Small intestine (tissue), 16 donors: ENCODE measurements at places on chromosomes 5 and 9. TPM values are rescaled to one million over a fixed set of nuclear protein-coding genes. Genes with fewer than 3 reads are reported as not detected.

DNA sequence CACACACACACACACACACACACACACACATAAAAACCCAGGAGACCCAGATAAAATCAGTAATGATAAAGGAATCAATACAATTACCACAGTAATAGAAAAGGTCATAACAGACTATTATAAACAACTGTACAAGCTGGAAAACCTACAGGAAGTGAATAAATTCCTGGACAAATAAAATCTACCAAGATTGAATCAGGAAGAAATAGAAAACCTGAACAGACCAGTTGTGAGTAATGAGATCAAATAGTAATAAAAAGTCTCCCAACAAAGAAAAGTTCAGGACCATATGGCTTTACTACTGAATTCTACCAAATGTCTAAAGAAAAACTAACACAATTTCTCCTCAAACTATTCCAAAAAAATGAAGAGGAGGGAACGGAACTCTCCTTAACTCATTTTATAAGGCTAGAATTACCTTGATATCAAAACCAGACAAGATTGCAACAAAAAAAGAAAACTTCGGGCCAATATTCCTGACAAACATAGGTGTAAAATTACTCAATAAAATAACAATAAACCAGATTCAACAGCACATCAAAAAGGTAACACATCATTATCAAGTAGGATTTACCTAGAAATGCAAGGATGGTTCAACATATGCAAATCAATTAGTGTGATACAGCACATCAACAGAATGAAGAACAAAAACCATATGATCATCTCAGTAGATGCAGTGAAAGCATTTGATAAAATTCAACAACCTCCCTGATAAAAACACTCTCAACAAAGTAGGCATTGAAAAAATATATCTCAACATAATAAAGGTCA, 325.2 kb upstream of the POU5F2 start:
- DNase-seq: no peak

- DNase-seq: peak; percentile 51
Measured at GRCh38 chr5:59126708-59127573, 544.1 kb downstream of the RAB3C start.

DNA sequence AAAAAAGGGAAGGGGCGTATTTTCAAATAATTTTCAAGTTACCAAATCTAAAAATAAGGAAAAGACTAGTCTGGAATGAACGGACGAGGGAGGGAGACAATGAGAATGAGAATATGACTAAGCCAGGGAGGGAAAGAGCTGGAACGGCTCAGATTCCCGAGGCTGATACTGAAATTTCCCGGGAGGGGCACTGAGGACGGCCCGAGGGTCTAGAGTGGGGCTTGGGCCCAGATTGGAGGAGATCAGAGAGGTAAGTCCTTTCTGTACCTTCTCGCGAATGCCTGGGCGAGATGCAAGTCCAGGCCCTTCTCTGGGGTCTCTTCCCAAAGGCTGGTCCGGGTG, 3.4 kb upstream of the CCIN start:
- DNase-seq: no peak

NR3C1 gene
- polyA plus RNA-seq: 32.2 TPM

GRCh38 chr5:42948961-42949347, 91.2 kb downstream of the ANXA2R start:
- DNase-seq: no peak

SLC1A3 gene
- 4.8 TPM for polyA plus RNA-seq

UBE2B gene
- 107 TPM for polyA plus RNA-seq

- DNase-seq: no peak
Measured at GRCh38 chr5:137616046-137616445, 116.9 kb upstream of the SPOCK1 start.

- no peak for DNase-seq
Measured at GRCh38 chr9:132224645-132225044, 62.8 kb downstream of the NTNG2 start.

PCAT7 gene
- polyA plus RNA-seq: 0.54 TPM

GRCh38 chr5:112174959-112175594, 244.0 kb downstream of the EPB41L4A start:
- DNase-seq: peak; percentile 56

GRCh38 chr5:32261198-32261597, 51.5 kb downstream of the MTMR12 start:
- no peak for DNase-seq

- DNase-seq: peak; percentile 15
Measured at GRCh38 chr5:34499001-34499734, 157.0 kb upstream of the RAI14 start.

DNA sequence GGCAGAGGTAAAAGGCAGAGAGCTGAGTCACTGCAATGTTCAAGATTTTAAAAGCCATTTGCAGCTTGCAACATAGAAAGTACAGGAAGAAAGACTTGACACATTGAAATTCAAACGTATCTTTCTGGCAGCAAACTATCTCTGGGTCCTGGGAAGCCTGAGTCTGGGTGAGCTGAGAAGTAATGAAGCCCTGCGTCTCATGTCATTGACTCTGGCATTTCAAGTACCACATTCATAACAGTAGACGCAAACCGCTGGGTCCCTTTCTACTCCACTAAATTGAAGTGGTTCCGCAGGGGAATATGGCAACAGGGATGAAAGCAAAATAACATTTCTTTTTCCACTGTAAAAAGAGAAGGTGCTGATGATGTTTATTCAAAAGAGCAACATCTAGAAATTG, 694.3 kb downstream of the BRINP1 start:
- no peak for DNase-seq

DNA sequence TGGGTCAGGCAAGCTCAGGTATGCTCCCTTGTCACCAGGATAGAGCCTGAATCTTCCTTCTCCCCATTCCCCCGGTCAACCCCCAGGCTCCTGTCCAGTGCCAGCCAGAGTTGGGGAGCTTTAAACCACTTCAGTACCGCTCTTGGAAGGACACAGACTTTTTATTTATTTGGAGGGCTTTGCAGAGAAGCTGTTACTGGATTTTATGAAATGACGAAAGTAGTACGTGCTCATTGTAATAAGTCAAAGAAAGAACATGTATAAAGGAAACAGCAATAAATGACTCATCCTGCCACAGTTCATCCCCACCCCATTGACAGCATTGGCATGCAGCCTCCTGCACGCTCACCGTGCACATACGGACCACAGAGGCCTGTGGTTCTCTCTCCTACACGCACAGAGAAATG, 230.3 kb downstream of the AUH start:
- DNase-seq: peak; percentile 80

GRCh38 chr5:39195198-39195826, 24.1 kb downstream of the FYB1 start:
- no peak for DNase-seq

SLIT3 gene
- 5.5 TPM for polyA plus RNA-seq

CA9 gene
- polyA plus RNA-seq: 4.3 TPM

KLF9 gene
- 16.8 TPM for polyA plus RNA-seq

PCDHB11 gene
- not detected for polyA plus RNA-seq

GRCh38 chr9:116543731-116544400, 143.2 kb upstream of the TRIM32 start:
- DNase-seq: no peak

GRCh38 chr5:7047511-7048261, 334.5 kb downstream of the TENT4A start:
- peak; percentile 20 for DNase-seq

COL15A1 gene
- polyA plus RNA-seq: 0.81 TPM

BHMT gene
- polyA plus RNA-seq: 2.5 TPM

QRFP gene
- 0.37 TPM for polyA plus RNA-seq

RNF180 gene
- polyA plus RNA-seq: 0.27 TPM

DNA sequence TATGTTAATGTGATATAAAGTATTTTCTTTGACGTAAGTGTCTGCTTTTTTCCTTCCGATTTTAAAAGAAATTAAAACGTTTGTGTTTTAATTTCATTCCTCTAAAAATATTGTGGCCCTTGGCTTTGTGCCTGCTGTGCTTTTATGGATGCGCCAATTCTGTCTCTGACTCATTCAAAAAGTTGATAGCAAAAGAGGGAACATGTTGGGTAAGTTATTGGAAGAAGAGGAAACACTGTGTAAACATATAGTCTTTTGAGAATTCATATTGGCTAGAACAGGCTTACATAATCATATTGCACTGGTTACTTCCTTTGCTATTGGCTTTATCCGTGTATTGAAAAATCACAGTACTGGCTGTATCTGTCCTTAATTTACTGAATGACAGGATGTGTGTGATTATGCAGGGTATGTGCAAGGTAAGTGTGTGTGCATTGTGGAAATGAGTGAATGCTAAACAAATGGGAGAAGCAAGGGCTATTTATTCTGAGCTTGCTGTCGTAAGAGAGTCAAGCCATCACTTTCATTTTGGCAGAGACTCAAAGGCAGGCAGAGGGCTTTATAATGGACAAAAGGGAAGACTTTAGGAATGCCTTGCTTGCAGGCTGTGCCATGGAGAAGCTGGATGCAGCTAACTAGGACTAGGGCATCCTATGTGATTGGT, 67.8 kb downstream of the SGCD start:
- no peak for DNase-seq

SARDH gene
- 2.6 TPM for polyA plus RNA-seq

GRCh38 chr9:30661925-30662324, 1722.5 kb upstream of the ACO1 start:
- DNase-seq: no peak

CCDC171 gene
- 2.1 TPM for polyA plus RNA-seq

GRCh38 chr9:77847059-77847499, 184.5 kb downstream of the GNAQ start:
- no peak for DNase-seq

- peak; percentile 7 for DNase-seq
Measured at GRCh38 chr5:66324357-66324756, 180.3 kb downstream of the SREK1 start.

DNA sequence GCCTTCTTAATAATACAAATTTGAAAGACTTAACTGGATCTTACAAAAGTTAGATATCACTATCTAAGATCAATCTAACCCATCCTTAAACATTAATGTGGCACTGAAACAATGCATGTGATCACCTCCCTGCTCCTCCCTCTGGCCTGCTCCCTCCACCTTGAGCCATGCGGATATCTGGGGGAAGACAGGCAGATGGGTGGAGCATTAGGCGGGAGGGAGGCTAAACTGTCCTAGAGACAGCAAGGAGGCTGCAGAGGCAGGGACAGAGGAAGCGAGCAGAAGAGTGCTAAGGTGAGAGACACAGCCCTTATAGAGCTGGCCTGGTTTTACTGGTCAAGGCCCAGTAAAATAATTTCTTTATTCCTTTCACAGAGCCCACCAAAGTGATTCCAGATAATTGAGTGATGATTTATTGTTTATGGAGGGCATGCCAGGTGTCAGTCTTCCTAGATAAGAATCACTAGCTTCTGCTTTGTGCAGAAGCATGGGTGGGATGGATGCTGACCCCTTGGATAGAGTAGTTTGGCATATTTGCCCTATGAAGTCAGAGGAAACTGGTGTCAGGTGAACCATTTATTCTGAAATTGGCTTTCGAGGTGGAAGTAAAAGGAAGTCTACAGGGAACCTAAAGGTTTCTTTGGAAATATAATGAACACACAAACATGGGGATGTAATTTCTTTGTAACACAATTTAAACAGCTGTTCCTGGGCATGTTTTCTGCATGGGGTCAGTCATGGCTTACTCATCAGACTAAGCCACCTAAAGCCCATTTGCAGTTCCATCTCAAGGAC, 188.3 kb downstream of the GNAQ start:
- no peak for DNase-seq

- DNase-seq: no peak
Measured at GRCh38 chr5:170080217-170080616, 25.5 kb upstream of the FOXI1 start.

DNA sequence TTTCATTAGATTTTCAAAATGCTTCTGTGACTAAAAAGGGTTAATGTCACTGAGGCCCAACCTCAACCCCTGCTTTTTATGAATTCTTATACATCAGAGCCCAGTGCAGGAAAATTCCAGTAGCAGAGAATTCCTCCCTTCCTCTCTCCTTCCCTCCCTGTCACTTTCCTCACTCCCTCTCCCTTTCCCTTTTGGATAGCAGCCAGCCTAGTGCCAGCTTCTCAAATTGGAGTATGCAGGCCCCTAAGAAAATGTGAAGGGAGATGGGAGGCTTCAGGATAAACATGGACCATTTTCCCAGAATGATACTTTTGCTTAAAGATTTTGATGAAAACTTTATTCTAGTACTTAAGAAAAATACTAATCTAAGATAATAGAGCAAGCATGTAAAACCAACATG, 507.4 kb downstream of the KDM4C start:
- DNase-seq: no peak

- no peak for DNase-seq
Measured at GRCh38 chr9:121067640-121068039, 7.1 kb upstream of the CNTRL start.

LPAR1 gene
- 13.6 TPM for polyA plus RNA-seq

- DNase-seq: no peak
Measured at GRCh38 chr5:133668458-133668857, 56.1 kb upstream of the FSTL4 start.

GRCh38 chr9:19934301-19934871, 145.5 kb upstream of the SLC24A2 start:
- DNase-seq: peak; percentile 43

GRCh38 chr5:7824995-7825394, 25.9 kb downstream of the CFAP90 start:
- no peak for DNase-seq

DNA sequence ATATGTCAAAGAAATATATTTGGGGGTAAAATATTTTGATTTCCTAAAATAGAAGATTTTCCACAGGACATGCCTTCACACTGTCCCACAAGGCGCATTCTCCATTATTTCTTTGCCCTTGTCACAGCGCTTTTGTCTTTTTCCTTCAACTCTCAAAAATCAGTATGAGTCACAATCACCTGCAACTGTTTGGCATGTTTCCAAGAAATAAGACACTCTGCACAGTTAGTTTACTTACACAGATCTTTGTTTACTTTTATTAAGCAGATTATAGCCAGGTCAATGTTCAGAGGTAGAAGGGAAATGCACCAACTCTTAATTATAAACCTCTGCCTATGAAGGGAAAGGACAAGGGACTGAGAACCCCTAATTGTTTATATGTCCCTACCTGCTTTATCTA, 9.5 kb downstream of the CEMIP2 start:
- peak; percentile 96 for DNase-seq

PLEKHG4B gene
- polyA plus RNA-seq: 0.44 TPM

DNA sequence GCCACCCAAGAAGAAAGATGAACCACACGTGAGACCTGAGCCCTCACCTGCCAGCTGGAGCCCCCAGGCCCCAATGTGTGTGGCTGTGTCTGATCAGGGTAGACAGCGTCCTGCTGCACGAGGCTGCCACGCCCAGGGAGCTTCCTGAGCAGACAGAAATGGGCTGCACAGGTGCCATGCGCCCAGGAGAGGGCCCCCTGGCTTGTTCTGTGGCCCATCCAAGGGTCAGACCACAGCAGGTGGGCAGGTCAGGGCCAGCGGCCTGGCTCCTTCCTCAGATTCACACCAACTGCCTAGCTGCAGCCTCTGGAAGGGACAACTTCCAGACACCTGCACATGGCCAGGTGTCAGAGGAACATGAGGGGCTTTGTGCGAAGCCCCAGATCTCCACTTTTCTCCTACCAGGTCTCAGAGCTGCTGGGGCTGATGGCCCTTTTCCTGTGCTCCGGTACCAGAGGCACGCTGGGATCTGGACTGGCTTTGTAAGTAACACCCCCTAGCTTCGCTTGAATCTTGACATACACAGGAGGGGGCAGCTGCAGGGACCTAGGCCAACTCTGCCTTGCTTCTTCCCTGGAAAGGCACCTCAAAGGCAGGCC, 10.8 kb downstream of the SARDH start:
- no peak for DNase-seq

GCNT1 gene
- 43.2 TPM for polyA plus RNA-seq
